ENCODE measurements at places on chromosomes 16 and 17.

- DNase-seq = no peak
Measured at GRCh38 chr17:57665696-57666095, 79.4 kb downstream of the CCDC182 start.

GRCh38 chr17:74474043-74474792, 7.8 kb downstream of the CD300A start:
- no peak for DNase-seq

DNA sequence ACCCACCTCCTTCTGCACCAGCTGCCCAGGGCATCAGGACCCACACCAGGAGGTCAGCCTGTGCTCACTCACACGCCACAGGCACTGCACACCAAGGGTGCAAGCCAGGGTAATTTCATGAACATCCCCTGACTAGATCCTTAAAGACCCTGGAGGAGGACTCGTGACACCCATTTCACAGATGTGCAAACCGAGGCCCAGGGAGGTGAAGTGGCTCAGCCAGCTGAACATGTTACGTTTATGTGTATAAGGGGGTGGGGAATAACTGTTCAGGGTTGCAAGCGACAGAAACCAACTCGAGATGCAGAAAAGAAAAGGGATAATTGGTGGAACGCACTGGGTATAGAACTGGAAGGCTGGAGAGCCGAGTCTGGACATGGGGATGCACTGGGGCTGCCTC, 138.1 kb upstream of the FOXF1 start:
- no peak for DNase-seq

- DNase-seq = no peak
Measured at GRCh38 chr17:66614469-66614868, 220.4 kb upstream of the CACNG5 start.

- DNase-seq = no peak
Measured at GRCh38 chr16:62130101-62130500, 93.9 kb upstream of the CDH8 start.

DNA sequence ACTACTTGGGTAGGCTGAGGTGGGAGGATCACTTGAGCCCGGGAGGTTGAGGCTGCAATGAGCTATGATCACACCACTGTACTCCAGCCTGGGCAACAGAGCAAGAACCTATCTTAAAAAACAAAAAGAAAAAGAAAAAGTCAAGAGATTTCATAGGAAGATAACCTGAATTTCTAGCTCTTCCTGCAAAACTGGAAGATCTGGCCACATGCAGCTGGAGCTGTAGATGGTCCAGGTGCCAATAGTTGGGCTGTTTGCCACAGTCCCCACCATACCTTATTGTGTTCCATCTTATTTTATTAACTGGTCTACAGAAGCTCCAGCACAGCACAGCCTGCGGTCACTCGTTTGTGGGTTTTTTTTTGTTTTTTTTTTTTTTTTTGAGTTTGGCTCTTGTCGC, 15.0 kb downstream of the ATP2A1 start:
- no peak for DNase-seq

- no peak for DNase-seq
Measured at GRCh38 chr16:58088091-58088490, 41.1 kb downstream of the CFAP20 start.

GRCh38 chr16:3938843-3939624, 58.5 kb upstream of the CREBBP start:
- peak; percentile 78 for DNase-seq

DNA sequence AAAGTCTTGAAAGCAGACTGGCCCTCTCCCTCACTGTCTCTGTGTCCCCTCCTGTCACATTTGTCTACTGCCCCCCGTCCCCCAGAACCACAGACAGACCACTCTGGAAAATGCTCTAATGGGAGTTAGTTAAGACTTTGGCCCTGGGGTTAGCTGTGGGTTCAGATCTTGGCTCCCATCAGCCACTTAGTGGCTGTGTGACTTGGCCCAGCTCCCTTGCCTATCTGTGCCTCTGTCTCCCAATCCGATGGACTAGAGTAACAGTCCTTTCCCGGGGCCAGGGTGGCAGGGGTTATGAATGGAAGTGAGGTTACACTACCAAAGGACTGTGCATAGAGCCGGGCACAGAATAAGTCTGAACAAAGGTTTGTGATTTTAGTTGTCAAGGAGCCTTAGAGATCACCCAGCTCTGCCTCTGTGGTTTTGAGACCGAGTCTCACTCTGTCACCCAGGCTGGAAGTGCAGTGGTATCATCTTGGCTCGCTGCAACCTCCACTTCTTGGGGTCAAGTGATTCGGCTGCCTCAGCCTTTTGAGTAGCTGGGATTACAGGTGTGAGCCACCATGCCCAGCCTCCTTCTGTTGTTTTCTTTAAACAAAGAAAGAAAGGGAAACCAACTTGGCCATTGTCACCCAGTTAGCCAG, 23.7 kb downstream of the PPL start:
- DNase-seq = no peak

GRCh38 chr16:19737306-19738038, 19.4 kb downstream of the IQCK start:
- DNase-seq = no peak

DNA sequence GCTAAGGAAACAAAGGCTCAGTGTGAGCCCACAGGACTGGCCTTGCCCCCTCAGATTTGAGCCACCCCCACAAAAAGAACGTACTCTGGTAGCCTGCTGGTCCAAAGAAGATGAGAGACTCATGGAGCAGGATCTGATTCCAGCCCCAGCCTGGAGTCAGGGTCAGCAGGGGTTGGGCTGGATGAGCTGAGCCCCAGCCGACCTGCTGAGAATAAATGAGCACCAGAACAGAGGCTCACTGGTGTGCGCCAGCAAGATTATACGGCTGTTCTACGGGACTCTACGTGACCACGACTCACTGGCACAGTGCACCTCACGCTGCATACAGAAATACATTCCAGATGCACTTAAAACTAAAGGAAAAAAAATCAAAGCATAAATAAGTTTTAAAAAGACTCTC, 186.0 kb upstream of the RPL38 start:
- DNase-seq = no peak

DNA sequence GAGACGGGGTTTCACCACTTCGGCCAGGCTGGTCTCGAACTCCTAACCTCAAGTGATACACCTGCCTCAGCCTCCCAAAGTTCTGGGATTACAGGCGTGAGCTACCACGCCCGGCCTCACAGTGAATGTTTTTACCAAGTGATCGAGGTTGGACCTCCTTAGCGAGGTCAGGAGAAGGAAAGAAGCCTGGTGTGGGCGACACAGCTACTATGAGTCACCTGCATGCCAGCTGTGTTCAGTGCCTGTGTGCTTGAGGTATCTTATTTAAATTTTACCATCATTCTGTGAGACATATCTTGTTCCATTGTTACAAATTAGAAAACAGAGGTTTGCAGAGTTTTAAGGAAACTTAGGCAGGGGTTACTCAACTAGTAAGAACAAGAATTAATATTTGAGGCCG, 174.8 kb upstream of the DYNLRB2 start:
- no peak for DNase-seq

DNA sequence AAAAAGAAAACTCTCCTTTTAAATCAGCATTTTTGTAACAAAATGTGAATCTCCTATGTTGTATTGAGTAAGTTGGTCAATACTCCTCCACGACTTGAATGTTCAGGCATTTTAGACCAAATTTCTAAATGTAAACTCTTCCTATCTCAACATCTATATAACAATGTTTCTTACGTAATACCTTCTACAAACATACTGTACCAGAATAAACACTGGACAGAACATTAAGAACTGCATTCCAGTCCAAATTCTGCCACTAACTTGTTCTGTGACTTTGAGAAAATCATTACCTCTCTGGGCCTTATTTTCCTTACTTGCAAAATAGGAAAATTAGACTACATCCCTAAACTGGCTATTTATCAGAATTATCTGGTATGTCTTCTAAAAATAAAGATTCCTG, 40.1 kb downstream of the AKAP10 start:
- DNase-seq = no peak

GRCh38 chr17:1470071-1470754, 14.2 kb upstream of the CRK start:
- no peak for DNase-seq

DNA sequence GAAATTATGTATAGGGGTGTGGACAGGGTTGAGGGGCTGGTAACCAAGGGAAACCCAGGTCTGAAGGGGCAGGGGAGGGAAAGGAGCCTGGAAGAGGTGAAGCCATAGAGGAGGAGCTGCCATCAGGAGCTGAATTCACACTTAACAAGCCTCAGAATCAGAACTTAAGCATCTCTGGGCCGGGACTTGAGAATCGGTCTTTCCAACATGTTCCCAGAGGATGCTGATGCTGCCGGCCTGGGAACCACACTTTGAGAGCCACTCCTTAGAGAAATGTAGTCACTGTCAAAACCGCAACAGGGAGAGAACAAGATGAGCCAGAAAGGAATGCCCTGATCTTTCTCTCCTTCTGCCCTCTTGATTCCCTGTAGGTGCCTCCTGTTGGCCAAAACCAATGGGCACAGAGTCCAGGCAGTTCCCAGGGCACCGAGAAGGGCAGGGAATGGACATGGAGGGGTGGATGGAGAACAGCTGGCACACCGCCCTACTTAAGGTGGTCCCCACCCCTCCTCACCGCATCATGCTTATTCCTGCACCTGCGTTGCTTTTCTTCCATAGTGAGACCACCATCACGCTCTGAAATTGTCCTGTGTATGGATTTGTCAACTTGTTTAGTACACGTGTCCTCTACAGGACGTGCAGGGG, 88.5 kb downstream of the GSG1L start:
- DNase-seq = no peak

DNA sequence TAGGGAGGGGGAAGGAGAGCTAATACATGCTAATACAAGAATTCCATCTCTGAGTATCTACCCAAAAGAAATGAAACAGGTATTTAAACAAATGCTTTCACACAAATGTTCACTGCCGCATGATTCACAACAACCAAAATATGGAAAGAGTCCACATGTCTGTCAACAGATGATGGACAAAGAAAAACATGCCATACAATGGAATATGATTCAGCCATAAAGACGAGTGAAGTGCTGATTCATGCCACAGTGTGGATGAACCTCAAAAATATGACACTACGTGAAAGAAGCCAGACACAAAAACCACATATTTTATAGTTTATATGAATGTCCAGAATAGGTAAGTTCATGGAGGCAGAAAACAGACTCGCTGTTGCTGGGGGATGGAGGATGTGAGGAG, 321.4 kb downstream of the FOXL1 start:
- no peak for DNase-seq

DNA sequence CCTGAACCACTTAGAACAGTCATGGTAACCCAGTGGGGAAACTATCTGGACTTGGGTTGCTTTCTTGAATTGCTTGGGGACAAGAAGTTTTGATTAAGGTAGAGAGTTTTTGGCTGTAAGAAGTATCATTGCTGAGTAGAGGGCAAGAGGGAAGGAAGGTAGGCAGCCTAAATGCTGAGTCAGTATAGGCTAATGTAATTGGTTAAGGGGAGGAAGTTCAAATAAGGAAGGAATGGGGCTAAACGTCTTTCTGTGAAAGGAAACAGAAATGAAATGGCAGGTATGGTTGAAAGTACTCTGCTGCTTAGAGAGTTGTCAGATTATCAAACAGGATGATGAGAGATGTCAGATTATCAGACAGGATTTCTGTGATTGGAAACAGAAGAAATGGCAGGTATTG, 20.3 kb downstream of the KPNB1 start:
- DNase-seq = no peak

GRCh38 chr17:40058186-40058784, 4.1 kb upstream of the MED24 start:
- no peak for DNase-seq

- no peak for DNase-seq
Measured at GRCh38 chr16:20611975-20612481, 35.9 kb upstream of the ACSM2B start.

DNA sequence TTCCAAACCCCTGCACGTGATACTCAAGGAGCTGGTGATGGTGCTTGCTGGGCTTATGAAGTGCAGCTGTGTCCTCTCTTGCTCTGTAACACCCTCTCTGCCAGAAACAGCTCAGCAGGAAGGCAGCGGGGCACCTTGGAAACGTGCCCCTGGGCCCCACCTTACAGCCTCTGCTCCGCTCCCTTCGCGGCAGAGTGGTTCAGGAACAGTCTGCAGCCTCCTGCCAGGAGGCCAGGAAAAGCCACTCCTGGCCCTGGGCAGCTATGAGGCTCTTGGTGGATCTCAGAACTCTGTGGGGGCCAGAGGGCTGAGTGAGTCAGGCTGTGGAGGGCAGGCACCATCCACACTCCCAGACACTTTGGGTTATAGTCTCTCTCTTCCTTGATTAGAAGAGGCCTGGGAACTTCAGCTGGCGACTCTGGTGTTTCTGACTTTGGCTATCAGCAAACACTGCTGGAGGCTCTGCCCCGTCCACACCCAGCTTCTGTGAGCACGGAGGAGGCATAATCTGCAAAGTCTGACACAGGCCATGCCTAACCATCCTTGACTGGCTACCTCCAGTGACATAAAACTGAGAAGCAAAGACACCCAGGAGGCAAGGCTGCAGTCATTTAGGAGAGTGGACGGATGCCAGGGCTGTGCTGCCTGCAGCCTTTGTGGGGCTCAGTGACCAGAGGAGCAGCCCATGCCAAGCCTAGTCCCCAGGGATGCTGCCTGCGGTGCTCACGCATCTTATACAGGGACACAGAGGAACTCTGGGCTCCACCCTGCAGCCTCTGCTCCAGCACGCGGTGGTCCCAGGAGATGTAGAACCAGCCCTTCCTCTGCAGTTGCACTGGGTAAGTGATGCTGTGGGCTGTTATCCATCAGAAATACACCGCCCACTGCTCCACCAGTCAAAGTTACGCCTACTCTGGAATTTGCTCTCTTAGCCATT, 65.3 kb downstream of the METRNL start:
- DNase-seq = no peak

DNA sequence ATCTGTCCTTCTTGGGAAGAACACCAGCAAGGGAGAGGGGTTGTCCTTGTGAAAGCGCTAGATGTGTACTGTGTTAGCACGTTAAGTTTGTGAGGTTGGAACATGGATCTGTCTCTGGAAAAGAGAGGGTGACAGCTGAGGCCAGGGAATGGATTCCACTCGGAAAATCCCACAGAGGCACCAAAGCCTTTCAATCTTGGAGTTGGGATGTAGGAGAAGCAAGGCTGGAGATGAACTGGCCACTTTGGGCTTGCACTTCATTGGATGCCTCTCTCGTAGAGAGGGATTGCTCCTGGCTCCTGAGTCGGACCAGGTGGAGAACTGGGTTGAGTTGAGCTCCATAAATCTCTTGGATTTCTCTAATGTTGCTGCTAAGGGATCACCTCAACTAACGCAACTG, 67.2 kb downstream of the CCDC182 start:
- DNase-seq = no peak

DNA sequence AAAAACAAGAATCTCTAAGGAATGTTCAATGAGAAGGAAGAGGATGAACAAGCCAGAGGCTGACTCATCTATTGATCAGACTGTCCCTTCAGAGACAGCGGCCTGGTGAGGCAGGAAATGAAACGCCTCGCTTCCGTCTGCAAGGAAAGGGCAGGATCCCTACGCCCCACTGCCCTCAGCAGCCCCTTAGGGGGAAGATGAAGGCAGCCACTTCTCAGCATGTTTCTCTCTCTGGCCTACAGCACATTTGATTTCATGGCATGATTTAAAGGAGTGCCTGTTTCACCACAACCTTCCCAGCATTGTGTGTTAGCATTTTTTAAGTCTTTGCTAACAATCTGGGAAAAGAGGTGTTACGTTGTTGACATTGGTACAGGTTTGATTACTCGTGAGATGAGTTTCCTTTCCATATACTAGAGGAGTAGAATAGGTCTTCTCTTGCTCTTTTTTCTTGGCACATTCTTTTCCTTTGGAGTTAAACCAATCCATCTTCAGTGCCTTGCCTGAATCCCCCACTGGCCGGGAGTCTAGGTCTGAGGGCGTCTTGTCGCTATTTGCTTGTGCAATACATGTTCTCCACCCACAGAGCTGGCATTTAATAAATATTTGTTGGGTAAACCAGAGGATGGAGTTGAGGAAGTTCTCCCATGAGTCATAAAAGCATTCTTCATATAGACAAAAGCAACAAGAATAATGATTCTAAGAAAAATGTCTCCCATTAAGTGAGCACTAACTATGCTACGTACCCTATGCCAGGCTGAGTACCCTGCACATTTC, 47.4 kb downstream of the RBFOX3 start:
- no peak for DNase-seq
